ENCODE measurements at places on chromosomes 12 and 14. TPM values are rescaled to one million over a fixed set of nuclear protein-coding genes. Genes with fewer than 3 reads are reported as not detected.

GRCh38 chr12:53427905-53428594, 4.4 kb downstream of the AMHR2 start:
- peak; percentile 70 for DNase-seq

- DNase-seq, result peak; percentile 56
Measured at GRCh38 chr12:18861287-18861858, 123.5 kb downstream of the CAPZA3 start.

DNA sequence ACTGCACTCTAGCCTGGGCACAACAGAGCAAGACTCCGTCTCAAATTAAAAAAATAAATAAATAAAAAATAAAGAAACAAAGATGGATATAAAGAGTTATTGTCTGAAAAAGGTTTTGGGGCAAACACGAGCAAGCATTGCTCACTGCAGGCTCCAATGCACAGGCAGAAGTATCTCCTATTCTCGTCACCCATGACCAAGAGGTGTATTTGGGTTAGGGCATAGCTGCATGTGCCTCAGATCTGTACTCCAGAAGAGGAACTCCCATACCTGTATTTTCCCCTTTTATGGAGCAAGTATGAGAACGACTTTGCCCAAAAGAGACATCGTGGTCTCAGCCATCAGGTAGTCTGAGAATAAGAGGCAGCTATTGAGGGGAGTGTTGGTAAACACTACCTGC, 10.2 kb upstream of the TCP11L2 start:
- DNase-seq, result no peak

GRCh38 chr12:49233842-49234526, 30.9 kb upstream of the TUBA1C start:
- DNase-seq, result no peak

DNA sequence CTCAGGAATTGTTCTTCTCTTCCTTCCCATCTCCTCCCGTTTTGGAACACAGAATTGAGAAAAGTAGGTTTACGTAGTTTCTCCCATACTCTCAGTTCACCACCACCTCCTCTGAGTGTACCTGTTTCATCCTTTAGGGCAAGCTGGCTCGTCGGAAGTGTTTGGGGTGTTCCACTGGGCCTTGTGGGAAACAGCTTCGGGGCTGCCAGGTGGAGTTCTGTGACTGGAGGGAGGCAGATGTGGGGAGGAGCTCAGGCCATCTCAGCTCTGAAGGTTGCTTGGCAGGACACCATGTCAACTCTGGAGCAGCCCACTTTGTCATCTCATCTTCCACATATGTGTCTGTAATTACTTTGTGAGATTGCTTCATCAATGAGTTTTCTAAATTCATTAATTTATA, 53.5 kb upstream of the RD3L start:
- no peak for DNase-seq

DNA sequence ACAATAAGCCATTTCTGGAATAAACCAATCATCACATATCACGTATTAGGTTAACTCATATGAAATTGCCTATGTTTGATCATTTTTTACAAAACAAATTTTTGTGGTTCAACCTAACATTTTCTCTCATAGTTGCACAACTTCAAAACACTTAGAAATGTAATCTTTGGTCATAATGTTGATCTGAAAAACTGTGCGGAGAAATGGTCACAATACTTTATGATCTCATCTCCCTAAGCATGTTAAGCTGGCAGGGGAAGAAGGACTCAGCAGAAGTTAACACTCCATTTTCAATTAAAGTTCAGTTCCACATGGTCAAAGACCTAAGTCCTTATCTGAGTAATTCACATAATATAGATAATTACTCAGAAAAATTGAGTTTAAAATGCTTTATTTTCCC, 194.8 kb downstream of the CAPZA3 start:
- peak; percentile 64 for DNase-seq

The KLRG1 gene
- not detected for total RNA-seq
